AG10803 (cell line): ENCODE measurements at places on chromosomes 3 and 15.

GRCh38 chr3:129239991-129240390, 9.4 kb upstream of the COPG1 start:
- no peak for DNase-seq

DNA sequence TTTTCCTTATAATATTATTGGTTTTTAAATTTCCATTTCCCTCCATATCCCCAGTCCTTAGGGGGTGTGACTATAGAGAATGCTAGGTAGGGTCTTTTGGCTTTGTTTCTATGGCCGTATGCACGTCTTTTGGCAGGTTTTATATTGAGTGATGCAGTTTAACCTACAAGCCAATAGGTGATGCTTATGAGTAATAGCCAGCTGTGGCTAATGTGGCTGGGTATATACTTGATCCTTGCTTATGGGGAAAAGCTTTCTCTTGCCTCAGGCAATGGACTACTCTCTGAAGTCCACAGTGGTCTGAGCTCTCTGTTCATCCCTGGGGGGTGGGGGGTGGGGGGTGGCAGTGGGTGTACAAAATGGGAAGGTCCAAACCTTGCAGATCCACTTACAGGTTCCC, 223.9 kb downstream of the MFSD1 start:
- no peak for DNase-seq

DNA sequence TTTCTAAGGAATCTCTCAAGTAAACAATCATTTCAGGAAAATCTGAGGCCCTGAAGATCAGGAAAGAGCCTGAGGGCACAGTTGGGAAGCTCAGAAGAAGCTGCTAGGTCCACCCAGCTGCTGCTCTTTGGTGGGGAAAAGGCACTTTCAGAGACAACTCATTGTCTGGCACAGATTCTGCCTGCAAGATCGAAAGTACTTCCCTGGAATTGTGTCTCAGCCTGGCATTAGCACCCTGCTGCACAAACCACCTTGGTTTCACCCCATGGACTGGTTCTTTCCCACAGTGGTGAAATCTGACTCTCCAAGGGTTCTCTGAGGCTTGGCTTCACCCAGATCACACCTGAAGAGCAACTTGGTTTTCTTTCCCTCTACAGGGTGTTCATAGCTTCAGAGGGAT, 18.7 kb downstream of the THRB start:
- DNase-seq: no peak

DNA sequence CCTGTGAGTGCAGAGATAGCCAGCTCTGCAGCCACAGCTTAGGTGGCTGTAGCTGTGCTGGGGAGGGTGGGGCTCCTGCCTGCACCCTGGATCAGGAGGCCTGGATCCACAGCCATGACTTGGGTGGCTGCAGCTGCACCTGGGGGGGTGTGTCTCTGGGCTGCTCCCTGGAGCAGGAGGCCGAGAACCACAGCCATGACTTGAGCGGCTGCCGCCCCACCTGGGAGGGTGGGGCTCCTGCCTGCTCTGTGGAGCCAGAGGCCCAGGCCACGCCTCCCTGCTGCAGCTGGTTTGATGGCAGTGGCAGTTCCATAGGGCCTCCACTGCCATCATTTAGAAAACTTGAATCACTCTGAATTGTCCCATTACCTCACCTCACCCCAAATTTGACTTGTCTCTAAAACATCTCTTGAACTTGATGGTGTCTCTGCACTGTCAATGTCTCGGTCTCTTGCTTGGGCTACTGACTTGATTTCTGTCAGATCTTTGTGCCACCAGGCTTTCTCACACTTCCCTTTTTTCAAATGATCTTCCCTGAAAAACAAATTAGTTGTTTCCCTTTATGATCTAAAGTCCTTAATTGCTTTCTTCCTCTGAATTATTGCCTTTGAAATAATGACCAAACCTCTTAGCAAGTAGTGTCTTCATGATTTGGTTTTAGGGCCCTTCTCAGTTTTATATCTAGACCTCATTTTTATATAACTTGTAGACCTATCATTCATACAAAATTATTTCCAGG, 313.2 kb upstream of the MME start:
- DNase-seq: no peak

GRCh38 chr3:36846406-36846805, 82.1 kb upstream of the DCLK3 start:
- DNase-seq: no peak

DNA sequence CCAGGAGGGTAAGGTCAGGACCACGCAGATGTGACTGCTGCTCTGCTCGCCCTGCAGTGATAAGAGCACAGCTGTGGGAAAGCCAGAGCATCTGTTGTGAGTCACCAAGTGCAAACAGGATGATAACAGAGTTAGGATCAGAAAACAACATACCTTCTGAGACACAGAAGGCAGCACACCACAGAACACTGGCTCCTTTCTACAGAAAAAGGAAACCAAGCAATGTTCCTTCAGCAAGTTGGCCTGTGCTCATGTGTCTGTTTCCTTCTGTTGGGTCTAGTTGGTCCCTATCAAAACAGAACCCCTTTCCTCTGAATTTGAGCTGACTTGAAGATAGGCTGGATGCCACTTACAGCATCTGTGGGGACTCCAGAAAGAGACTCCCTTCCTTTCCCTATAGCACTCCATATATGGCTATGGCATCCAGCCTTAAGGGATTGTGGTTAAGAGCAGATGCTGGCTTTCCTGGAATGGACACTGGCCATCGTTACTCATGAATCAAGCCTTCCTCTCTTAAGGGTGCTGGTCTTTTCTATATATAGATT, 440.7 kb upstream of the THBS1 start:
- DNase-seq: peak; percentile 95

DNA sequence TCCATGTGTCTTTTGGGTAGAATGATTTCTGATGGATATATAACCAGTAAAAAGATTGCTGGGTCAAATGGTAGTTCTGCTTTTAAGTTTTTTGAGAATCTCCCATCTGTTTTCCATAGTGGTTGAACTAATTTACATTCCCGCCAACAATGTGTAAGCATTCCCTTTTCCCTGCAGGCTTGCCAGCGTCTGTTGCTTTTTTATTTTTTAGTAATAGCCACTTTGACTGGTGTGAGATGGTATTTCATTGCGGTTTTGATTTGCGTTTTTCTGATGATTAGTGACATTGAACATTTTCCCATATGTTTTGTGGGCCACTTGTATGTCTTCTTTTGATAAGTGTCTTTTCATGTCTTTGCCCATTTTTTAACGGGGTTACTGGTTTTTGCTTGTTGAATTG, 36.3 kb upstream of the MB21D2 start:
- DNase-seq: peak; percentile 56

- no peak for DNase-seq
Measured at GRCh38 chr3:120745466-120745865, 2.9 kb downstream of the GTF2E1 start.

DNA sequence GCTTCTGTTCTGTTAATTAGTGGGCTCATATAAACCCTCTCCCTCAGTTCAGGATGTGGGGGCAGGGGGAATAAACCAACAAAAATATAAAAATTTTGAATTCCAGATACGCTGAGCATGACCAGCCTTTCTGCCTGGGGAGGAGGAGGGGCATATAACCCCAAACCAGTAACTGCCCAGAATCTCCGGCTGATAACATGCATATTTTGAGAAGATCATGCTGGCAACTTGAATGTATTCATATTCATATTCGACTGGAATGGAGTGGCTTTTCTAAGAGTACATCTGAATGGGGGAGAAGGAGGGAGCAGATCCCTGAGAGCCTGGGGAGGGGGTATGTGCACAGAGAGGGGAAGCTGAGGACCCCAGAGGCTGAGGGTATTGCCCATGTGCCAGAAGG, 54.5 kb upstream of the LCTL start:
- DNase-seq: no peak

DNA sequence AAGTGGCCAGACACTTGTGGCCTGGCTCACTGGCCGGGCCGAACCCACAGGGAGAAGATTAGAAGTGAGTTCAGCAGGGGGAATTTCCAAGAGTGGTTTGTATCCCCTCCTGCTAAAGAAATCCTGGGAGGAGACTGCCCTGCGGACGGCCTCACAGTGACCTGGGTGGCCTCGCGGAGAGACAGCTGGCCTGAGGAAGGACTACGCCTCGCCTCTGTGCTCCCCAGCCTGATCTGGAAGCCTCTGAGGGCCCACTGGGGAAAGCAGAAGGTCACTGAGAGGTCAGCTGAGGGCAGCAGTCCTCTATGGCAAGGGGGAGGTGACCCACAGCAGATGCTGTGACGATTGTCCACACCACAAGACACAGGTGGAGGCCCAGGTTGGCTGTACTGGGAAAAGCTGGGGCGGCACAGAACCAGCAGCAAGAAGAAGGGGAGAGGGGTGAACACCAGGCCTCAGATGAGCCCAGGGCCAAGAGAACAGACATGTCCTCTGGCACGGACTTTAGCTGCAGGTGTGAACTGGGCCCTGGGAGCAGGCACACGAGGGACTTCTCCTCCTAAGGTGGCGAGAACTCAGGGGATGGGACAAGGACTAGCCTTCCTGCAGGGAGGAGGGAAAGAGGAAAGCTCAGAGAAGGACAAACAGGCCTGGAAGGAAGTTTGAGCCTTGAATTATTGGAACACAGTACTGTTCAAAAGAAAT, 37.2 kb upstream of the DLG1 start:
- no peak for DNase-seq
